ENCODE measurements at places on chromosomes 12 and 14.

- DNase-seq = no peak
These were observed 18.3 kb downstream of the POP5 start for GRCh38 chr12:120562906-120563305.

DNA sequence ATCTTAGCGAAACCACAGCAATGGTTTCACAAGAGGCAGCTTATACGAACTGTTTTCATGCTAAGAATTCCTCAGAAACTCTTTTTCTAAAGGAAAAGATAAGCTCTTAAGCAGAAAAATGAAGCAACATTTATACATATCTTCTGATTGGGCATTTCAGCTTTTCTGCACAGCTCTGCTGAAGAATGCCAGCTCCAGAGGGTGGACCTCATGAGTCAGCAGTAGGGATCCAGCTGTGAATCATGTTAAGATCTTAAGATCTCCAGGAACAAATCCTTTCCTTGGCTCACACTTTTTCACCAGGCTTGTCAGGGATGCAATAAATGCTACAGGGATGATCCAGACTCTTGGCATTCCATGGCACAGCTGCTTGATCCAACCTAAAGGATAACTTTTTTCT, 477.1 kb upstream of the CCDC196 start:
- no peak for DNase-seq

DNA sequence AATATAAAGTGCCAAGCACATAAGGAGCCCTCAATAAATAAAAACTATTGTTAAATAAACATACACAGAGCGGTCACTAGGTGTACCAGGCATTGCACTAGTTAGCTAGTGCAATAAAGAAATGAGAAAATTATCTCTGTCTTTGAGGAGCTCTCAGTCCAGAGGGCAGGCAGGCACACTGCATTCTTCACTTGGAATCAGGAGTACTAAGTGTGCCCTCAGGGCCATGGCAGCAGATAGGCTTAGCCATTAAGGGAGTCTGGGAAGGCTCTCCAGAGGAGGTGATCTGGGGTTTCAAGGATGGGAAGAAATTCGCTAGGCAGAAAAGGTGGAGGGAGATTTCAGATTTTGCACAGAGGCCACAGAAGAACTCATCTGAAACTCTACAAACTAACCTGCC, 9.1 kb downstream of the ABCD4 start:
- no peak for DNase-seq

- DNase-seq = no peak
These were observed 103.7 kb downstream of the ETV6 start for GRCh38 chr12:11753150-11753499.

- DNase-seq = no peak
These were observed 65.3 kb downstream of the PDE6H start for GRCh38 chr12:15038137-15038536.

- DNase-seq = no peak
These were observed 73.5 kb upstream of the FICD start for GRCh38 chr12:108441549-108441948.

GRCh38 chr12:123808167-123808566, 46.1 kb downstream of the DNAH10 start:
- DNase-seq = no peak

DNA sequence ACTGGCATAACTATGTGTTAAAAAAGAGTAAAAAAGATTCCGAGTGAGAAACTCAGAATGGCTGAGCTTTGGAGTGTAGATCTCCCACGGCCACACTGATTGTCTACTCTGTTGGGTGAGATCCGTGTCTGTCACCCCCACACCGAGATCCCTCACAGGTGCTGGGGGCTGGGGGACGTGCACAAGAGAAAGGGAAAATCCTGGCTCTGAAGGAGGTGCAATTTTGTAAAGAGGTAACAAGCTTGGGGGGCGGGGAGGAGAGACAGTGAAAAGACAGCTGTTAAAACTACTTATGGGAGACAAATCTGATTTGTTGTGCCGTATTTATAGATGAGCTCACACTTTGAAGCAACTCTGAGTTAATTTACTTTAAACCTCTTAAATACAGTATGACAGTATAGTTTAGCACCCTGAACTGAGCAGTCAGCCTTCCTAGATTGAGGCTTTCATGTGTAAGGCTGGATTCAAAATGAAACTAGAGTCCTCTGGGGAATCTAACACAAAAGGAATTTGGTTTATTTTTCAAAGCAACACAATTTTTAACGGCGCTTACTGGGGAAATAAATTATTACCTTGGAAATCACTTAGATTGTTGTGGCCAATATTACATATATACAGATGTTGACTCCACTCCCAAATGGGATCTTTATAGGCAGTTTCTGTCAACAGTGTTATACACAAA, 167.4 kb upstream of the RGS6 start:
- DNase-seq = no peak

DNA sequence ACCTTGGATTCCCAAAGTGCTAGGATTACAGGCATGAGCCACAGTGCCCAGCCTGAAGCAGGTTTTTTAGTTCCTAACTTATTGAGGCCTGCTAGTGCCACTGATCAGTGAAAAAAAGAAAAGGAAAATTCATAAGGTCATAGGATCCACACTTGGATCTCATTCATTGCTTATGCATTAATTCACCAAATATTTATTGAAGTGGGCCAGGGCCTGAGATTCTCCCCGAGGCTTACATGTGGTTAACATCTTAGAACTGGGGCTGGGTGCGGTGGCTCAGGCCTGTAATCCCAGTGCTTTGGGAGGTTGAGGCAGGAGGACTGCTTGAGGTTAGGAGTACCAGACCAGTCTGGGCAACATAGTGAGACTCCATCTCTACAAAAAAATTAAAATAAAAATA, 29.5 kb upstream of the MAP1LC3B2 start:
- no peak for DNase-seq

DNA sequence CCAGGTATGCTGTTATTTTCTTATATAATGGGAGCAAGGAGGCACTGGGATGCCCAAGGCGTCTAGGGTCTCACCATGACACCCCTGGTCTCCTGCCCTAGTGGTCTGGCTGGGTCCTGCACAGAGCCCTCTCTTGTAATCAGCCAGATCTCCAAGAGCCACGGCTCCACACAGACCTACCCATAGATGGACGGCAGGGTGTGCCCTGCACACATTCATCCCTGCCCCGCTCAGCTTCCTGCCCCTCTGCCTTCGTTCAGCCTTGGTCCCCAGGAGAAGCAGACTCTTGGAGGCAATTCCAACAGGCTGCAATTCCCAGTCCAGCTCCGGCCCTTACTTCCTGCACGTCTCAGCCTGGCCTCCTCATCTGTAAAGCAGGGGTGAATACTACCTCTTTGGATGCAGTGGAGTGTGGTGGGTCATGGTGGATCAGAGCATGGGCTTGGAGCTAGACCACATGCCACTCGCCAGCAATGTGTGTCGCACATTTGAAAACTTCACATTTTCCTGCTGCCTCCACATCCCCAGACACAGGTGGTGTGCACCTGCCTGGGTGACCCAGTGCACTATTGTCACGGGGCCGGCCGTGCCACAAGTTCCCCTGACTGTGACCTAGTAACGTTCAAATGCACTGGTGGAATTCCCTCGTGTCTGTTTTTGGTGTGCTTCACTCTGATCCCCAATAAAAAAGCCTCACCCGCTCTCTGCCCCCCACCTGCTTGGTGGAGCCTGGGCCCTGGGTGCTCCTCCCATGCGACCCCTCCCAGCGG, 171.1 kb upstream of the PRMT8 start:
- DNase-seq = no peak

GRCh38 chr14:51382506-51382905, 142.5 kb downstream of the TMX1 start:
- no peak for DNase-seq

DNA sequence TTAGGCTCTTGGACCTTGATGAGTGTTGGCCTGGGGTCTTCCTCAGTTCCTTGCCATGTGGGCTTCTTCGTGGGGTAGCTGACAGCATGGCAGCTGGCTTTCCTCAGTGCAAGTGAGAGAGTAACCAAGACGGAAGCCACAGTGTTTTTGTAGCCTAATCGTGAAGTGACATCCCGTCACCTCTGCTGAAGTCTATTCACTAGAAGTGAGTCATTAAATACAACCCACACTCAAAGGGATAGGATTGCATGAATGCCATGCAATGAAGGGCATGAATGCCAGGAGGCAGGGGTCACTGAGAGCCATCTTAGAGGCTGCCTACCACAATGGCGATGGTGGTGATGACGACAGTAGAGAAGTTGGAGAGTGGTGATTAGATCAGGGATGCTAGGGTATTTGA, 13.5 kb upstream of the ASIC1 start:
- DNase-seq = no peak

DNA sequence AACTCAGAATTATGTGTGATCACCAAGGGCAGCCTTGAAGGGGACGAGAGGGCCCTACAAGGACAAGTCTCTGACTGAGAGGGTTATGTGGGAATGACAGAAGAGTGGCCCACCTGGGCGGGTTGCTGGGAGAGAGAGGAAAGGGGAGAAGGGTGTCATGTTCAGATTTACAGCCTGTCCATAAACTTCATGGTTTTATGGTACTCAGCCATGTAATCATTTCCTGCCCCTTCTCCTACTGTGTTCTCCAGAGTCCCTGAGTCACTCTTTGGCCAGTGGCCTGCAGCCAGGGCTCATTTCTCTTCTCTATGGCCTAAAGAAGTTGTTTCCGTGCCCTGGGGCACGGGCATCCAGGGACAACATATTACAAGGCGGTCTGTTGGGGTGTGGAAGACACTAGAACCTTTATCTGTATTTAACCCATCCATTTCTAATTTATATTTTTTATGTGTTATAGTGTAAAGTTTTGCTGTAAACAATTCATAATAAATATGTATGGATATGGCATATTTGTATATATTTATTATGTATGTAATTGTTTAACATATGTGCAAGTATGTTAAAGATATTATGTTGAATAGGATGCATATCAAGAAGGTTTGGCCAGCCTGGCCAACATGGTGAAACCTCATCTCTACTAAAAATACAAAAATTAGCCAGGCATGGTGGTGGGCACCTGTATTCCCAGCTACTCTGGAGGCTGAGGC, 26.9 kb downstream of the DDX47 start:
- no peak for DNase-seq

GRCh38 chr14:49881350-49882001, 11.4 kb upstream of the ARF6 start:
- DNase-seq = no peak

- DNase-seq = no peak
These were observed 54.6 kb downstream of the FAM222A start for GRCh38 chr12:109767991-109768900.

GRCh38 chr12:5034603-5035002, 9.1 kb upstream of the KCNA5 start:
- DNase-seq = no peak

- no peak for DNase-seq
These were observed 8.2 kb downstream of the HIP1R start for GRCh38 chr12:122843455-122843854.

- DNase-seq = no peak
These were observed 161.8 kb upstream of the SLC38A2 start for GRCh38 chr12:46534327-46534840.

- DNase-seq = no peak
These were observed 130.3 kb downstream of the CEP83 start for GRCh38 chr12:94329366-94329765.

GRCh38 chr14:56059054-56059453, 59.2 kb upstream of the PELI2 start:
- DNase-seq = no peak

DNA sequence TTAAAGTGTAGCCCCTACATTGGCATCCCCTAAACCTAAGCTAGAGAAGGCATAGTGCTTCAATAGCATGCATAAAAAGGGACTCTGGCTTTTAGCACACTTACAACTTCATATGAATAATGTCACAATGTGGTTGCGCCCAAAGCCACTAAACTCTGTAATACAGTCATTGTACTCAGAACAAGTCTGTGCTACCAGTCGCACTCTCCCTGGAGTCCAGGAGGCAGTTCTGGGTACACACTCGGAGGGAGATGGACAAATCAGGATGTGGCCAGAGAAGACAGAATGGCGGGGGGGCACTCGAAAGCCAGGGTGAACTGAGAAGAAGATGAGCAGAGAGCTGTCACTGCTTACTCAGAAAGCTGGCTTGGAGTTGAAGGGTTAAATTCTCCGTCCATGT, 10.6 kb downstream of the SAMD4A start:
- DNase-seq = no peak

- DNase-seq = no peak
These were observed 23.1 kb downstream of the GARIN6 start for GRCh38 chr12:99670635-99671034.

- no peak for DNase-seq
These were observed 36.9 kb upstream of the PRMT8 start for GRCh38 chr12:3453990-3454680.

- DNase-seq = no peak
These were observed 37.9 kb upstream of the SINHCAF start for GRCh38 chr12:31363831-31364230.

- peak; percentile 74 for DNase-seq
These were observed 192.2 kb upstream of the PELI2 start for GRCh38 chr14:55926007-55926406.

GRCh38 chr12:77774761-77775160, 55.9 kb upstream of the NAV3 start:
- no peak for DNase-seq

GRCh38 chr12:75374971-75375370, 15.9 kb upstream of the GLIPR1L2 start:
- no peak for DNase-seq

- no peak for DNase-seq
These were observed 2.0 kb downstream of the AQP6 start for GRCh38 chr12:49974677-49975317.

GRCh38 chr12:29286081-29286790, 94.7 kb downstream of the ERGIC2 start:
- DNase-seq = no peak

- DNase-seq = no peak
These were observed 19.1 kb upstream of the RAD52 start for GRCh38 chr12:968545-968944.

- DNase-seq = no peak
These were observed 6.2 kb downstream of the SERPINA1 start for GRCh38 chr14:94382099-94382715.

DNA sequence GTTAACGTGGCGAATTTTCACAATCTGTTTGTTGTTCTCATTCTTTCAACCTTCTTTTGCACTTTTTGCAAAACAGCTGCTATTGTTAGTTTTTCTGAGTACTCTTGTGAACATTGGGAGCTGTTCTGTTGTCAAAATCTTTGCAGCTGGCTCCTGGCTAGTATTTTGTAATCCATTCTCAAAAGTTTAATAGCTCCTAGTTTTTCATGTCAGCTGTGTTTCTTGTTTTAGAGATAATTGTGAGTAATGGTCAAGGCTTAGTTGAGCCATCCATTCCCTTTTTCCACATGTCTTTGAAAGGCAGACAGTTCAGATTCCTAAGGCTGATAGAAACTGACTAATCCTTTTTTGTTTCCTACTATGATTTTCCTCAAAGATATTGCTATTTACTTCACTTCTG, 39.1 kb upstream of the CRADD start:
- no peak for DNase-seq
